ENCODE measurements at places on chromosomes 16 and 17.

GRCh38 chr16:69796285-69797118 is 34.4 kb downstream of the WWP2 start:
- peak; percentile 16 for DNase-seq

DNA sequence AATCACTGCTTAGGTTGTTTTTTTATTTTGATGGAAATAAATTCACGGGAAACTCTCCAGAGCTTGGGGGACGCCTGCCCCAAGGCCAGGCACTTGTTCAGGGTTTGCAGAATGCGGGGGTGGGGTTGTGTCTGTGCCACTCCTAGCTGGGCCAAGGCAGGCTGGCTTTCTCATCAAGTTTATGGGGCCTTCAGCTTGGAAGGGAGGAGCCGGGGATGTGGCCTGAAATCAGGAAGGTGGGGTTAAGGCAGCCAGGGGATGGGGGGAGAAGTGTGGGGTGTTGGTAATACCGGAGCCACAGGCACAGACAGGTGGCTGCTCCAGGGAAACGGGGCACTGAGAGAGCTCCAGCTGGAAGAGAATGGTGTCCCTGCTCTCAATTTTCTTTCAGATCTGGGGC is 1.7 kb upstream of the CHAD start:
- DNase-seq = no peak

GRCh38 chr16:64225696-64226095 is 896.2 kb downstream of the CDH11 start:
- DNase-seq = no peak

DNA sequence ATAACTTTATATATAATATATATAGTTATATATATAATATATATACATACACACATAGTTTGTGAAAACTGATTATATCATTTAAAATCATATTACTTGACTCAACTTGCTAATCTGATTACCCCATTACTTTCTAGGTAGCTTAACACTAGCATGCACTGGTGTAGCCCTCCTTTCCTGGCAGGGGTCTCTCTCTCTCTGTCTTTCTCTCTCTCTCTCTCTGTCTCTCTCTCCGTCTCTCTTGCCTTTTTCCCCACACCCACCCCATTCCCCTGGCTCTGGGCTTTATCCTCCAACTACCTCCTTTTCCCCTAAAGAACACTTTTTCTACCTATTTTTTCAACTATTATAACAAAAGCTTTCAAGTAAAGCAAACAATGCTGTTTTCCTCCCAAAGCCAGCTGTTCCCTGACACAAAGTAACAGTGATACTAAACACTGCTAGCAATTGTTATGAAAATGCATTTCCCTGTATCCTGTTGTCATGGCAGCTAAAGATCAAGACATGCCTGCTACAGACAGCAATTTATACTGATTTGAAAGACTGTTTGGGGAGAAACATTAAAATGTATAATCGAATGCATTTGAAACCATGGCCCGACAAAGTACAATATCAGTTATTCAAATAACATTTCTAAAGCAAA is 89.4 kb downstream of the CHD9NB start:
- DNase-seq = no peak

DNA sequence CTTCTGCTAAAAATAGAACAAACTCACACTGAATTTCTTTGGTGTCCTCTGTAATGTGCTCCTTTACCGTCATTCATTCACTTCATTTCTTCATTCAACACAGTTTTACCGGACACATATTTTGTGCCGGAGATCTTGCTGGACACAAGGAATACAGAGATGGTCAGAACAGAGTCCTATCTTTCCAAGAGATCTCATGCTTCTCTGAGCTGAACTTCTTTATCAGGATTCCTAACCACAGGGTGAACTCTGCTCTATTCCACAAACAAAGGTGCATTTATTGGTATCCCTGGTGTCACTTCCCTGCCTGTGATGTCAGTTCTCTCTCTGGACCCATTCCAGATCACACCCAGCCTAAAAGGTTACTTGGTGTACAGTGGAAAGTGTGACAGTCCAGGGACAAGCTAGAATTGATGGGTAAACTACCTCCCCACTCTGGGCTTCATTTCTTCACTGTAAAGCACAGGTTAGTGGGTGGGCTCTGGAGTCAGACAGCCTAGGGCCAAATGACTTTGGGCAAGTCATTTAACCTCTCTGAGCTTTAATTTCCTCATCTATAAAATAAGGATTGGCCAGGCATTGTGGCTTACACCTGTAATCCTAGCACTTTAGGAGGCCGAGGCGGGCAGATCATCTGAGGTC is 4.2 kb downstream of the IFI35 start:
- DNase-seq = no peak

GRCh38 chr16:23575834-23576233 is 18.3 kb downstream of the UBFD1 start:
- no peak for DNase-seq

- peak; percentile 53 for DNase-seq
Measured at GRCh38 chr17:76272541-76273444, 7.6 kb downstream of the UBALD2 start.

GRCh38 chr16:87086575-87086974 is 230.6 kb downstream of the C16orf95 start:
- no peak for DNase-seq

- DNase-seq = no peak
Measured at GRCh38 chr16:3485097-3485745, 10.1 kb downstream of the C16orf90 start.

- DNase-seq = no peak
Measured at GRCh38 chr16:57830890-57831484, 28.7 kb upstream of the KIFC3 start.

- no peak for DNase-seq
Measured at GRCh38 chr17:51132964-51133319, 12.3 kb upstream of the SPAG9 start.

DNA sequence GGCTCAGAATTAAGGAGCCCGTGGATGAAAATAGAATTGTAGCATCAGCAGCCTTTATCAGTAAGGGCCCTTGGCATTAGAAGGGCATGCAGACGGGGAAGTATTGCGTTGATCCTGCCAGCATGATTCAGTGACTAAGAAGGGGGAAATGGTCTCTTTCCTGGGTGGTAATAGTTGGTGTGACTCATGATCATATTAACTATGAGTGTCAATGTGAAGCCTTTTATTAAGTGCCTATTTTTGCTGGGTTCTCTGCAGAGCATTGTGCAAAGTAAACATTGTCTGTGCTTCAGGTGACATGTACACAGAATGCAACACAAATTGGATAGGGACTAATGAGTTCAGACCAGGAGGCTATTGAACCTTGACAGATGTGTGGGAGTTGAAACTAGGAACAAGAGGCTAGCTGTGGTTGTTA is 24.5 kb downstream of the RCVRN start:
- no peak for DNase-seq

DNA sequence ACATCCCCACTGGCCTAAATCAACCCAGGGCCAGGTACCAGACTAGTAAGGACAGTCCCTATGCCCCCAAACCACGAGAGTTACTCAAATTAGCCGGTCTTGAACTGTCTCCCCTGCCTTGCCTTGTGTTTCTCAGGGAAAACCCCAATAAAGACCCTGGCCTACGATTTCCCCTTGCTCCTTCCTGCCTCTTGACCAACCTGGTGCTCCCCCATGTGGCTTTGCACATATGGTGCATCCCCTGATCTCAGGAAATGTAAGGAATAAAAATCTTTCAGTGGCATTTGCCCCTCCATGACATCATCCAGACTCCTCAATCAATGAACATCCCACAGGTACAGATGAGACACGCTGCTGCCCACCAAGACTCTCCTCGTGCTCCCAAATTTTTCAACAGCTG is 87.9 kb downstream of the ZNF18 start:
- DNase-seq = no peak

- DNase-seq = no peak
Measured at GRCh38 chr17:60908324-60908723, 230.7 kb downstream of the BCAS3 start.

- DNase-seq = no peak
Measured at GRCh38 chr17:77396610-77397009, 255.8 kb downstream of the SEC14L1 start.

DNA sequence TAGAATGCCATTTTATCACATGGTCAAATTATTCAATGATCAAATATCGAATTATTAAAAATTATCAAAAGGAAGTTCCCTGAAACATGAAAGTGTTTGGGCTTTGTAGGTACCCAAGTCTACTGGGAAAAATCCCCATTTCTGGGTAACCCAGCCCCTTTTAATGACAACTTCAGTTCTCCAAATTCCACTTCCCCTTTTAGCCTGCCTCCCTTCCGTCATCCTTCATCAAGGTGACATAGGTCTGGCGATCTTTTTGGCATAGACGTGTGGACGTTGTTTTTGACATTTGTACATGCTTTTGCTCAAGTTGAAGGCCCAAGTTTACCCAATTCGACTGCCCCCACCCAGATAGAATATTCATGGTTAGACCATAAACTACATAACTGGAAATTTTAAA is 660.9 kb downstream of the MAF start:
- no peak for DNase-seq

DNA sequence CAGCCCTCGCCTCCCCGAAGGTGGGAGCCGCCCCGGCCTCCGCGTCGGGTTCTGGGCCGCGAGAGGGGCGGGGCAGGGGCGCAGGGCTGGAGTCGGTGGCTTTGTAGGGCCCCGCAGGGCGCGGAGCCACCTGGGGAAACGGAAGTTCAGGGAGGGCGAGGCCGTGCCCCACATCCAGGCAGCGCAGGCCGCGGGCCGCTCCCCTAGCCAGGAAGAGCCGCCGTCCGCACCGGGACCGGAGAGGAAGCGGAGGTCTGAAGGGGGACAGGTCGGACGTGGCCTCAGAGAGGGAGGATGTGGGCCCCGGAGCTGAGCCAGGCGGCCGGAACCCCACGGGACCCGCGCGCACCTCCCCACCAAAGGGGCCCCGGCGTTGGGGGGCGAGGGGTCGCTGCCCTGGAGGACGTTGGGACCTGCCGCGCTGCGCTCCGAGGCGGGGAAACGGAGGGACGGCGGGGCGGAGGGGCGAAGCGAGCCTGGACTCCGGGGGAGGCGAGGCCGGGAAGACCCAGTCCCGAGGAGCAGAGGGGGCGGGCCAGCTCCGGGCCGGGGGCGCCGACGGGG is 482 bp upstream of the SLC16A3 start:
- peak; percentile 78 for DNase-seq

- no peak for DNase-seq
Measured at GRCh38 chr17:45273551-45273957, 11.7 kb upstream of the SPATA32 start.

- DNase-seq = no peak
Measured at GRCh38 chr17:38582069-38582468, 23.7 kb downstream of the SRCIN1 start.

- peak; percentile 60 for DNase-seq
Measured at GRCh38 chr17:64599187-64599676, 62.9 kb downstream of the SMURF2 start.

GRCh38 chr16:58855291-58855863 is 121.3 kb upstream of the GOT2 start:
- DNase-seq = no peak

GRCh38 chr16:84465154-84465553 is 39.3 kb downstream of the MEAK7 start:
- no peak for DNase-seq

DNA sequence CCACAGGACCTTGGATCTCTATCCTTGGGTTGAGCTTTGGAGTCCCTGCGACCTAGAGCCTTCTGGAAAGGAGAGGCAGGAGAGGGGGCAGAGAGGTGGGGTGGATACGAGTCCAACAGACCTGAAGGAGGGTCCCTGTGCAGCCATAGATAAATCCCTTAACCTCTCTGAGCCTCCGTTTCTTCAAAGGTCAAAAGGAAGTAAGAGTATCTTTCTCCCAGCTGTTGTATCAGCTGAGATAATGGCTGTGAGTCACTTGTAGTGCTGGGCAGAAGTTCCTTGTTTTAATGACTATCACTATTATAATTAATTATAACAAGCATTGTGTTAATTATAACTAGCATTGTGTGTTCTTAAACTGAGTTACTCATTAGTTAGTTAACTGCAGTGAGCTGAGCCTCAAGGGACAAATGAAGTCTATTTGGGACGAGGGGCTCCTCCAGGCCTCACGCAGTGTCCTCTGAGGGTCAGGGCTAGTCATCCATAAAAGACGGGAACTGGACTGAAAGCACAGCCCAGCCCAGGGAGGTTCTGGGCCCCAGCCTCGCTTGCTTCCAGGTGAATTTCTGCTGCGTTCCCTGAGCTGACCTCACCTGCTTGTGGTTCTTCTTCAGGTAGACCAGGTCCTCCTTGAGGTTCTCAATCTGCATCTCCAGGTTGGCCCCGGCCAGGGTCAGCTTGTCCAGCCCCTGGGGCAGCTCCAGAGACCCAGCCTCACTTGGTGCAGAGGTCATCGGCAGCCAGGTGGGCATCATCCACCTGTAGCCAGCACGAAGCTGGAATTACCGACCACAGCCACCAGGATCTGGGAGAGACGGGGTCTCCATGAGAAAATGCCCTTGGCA is 5.7 kb upstream of the KRT17 start:
- no peak for DNase-seq

DNA sequence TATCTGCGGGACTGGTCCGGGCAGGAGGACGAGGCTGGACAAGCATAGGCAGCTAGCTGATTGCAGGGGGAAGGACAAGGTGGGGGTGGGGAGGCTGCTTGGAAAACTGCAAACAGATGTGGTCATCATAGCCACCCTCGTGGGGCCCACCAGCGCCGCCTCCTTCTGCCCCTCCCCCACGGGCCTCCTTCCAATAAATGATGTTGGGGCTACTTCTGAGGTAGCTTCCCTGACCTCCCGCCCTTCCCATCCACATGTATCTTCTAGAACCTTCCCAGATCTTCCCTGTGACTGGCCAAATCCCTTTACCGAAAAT is 12.3 kb upstream of the CDC42EP4 start:
- no peak for DNase-seq

DNA sequence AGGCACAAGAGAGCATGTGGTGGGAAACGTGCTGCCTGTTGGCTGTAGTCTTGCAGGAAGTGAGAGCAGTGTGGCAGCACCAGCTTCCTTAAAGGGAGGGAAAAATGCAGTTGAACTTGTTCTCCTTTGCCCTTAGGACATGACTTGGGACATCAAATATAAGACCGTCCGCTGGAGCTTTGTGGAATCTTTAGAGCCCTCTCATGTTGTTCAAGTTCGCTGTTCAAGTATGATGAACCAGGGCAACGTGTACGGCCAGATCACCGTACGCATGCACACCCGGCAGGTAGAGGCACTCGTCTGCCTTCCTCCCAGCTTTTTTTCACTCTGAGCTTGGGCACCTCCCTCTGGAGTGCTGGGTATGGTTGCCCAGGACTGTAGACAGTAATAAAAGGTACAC is 23.3 kb downstream of the GPR179 start:
- no peak for DNase-seq

DNA sequence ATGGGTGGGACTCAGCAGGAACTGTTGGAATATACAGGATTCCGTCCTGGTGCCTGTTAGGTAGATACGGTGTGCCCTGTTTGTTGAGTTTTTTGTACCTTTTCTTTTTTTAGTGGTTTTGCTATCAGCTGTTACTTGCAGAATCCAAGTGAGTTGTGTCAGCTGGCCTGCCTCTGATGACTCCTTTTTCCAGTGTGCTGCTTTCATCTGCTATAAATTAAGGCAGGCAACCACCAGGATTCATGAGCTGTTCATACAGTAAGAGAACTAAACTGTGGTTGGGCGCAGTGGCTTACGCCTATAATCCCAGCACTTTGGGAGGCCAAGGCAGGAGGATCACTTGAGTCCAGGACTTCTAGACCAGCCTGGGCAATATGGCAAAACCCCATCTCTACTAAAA is 79.9 kb downstream of the WNT3 start:
- DNase-seq = no peak
